ENCODE measurements at places on chromosomes 12 and 14.

DNA sequence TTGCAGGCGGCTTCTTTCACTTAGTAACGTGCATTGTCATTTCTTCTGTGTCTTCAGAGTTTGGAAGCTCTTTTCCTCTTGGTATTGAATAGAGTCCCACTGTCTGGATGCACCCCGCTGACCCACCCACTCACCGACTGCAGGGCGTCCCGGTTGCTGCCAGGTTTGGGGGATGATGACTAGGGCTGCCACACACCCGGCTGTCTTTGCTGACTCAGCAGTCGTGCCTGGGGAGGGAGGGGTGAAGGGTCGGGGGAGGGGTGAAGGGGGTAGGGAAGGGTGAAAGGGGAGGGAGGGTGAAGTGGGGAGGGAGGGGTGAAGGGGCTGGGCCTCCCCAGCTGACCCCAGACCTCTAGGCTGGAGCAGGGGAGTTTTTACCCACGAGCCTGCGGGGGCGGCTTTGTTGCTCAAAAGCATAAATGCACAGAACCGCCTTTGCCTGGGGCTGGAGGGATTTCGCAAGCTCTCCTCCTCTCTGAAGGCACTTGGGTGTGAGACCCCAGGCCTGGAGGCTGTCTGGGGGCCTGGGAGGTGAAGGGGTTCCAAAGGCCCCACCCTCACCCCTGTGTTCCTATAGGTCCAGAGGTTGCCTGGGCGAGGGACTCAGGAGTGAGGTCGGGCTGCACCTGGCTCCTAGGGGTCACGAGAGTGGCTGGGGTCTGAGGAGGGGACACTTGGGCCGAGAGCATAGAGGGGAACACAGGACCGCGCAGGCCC is 31.3 kb upstream of the ULK1 start:
- DNase-seq = no peak

- no peak for DNase-seq
Observed at GRCh38 chr12:70652451-70652850, 15.2 kb upstream of the PTPRB start.

- DNase-seq = no peak
Observed at GRCh38 chr12:4052691-4053090, 179.5 kb upstream of the PARP11 start.

DNA sequence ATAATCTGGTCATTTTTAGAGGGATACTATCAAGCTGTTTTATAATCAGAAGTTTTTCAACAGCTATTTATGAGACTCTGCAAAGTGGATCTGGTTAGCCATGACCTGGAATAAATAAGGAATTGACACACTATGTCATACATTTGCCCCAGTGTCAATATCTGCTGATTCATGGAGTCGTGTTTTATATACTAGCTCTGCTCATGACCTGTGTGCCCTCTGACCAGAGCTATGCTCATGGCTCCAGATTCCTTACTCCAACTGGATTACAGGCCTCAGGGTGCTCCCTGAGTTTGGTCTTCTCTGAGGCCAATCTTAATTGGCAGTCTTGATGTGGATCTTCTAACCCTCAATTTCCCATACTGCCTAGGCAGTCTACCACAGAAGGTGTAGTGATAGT is 141.1 kb downstream of the FOXA1 start:
- DNase-seq = no peak

GRCh38 chr14:28975084-28975483 is 208.5 kb downstream of the FOXG1 start:
- no peak for DNase-seq

DNA sequence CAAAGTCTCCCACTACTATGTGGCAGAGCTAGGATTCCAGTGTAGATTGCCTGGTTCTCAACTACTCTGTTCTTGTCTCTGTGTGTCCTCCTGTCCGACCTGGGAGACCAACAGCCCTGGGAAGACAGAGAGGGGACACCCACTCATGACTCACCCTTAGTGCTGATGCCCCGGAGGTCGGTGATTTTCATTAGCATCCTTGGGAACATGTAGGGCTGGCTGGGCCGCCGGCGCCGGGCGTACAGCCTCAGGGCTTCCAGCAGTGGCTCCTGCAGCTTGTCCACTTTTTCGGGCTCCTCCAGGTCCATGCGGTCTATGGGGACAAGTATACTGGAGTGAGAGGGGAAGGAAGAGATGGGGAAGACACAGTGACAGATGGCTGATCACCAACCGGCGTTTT is 5.9 kb upstream of the ITGB7 start:
- DNase-seq = no peak

GRCh38 chr12:122886851-122887818 is 8.8 kb downstream of the VPS37B start:
- DNase-seq = no peak

DNA sequence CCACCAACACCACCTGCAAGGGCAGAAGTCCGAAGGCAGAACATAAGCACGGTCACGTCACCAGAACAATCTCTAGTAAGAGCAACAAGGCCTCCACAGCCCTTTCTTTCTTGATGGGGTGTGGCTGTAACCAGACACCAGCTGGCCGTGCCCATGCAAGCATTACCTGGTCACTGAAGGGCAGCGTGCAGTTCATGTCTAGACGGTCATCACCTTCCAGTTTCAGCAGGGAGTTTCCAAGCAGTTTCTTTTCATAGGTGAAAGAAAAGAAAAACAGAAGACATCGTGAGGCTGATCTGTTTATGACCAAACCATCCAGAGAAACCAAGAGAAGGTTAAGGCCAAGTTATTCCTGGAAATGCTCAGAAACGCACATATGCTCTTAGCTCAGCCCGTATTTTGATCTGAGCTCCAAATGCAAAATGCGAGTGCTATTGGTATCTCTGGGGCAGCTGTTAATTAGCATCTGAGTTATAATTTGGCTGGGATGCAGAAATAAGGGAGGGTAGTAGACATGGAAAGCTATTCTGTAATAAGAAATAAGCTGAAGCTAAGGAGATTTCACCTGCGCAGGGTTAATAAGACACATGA is 42.5 kb downstream of the PRKAB1 start:
- no peak for DNase-seq

- no peak for DNase-seq
Observed at GRCh38 chr12:57754411-57755193, at the start of gene MARCHF9. MARCHF9 (plus strand) TSS chr12:57755103; CDS start chr12:57755529, 426 bp downstream.

DNA sequence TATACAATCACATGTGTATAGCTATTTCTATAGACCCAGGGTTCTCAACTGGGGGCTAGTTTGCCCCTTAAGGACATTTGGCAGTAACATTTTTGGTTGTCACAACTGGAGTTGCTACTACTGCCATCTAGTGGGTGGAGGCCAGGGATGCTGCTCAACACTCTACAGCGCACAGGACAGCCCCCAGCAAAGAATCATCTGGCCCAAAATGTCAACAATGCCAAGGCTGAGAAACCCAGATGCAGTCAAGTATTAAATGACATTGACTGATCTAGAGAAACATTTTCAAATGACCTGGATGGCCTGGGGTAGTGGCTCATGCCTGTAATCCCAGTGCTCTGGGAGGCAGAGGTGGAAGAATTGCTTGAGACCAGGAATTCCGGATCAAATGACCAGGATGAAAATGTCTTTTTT is 5.8 kb downstream of the WSB2 start:
- no peak for DNase-seq

- DNase-seq = no peak
Observed at GRCh38 chr12:31578632-31579031, 12.3 kb downstream of the DENND5B start.

DNA sequence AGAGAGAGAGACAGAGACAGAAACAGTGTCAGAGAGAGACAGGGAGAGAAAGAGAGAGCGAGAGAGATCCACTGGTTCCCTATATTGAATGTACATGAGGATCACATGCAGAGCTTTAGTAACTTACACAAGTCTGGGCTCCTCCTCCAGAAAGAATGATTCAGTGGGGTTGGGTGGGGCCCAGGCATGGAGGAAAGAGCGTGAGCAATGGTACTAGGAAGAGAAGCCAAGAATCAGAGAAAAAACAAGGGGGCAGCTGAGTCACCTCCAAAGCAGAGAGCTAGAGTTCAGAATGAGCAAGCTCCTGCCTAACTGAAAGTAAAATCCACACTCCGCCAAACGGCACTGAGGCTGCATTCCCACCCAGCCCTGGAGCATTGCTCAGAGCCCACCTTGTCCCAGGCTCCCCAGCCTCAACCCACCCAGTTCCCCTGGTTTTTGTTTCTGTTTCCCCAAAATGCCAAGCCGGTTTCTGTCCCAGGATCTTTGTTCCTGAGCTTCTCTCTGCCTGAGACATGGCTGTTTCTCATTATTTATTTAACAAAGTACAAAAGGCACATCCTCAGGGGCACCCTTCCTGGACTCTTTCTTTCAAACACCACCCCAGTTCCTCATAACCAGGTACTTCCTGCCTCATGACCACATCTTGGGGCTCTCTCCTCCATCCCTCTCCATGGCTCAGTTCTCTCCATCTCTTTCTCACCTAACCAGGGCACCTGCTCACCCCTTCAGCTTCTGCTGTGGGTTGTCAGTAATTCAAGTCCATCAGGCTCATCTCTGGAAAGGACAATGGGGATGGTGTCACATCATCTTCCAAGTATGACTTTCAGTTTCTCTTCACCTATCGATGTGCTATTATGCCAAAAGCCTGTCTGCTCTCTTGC is 670.3 kb upstream of the TBX3 start:
- DNase-seq = peak; percentile 88

- DNase-seq = no peak
Observed at GRCh38 chr14:23183158-23183470, 346 bp downstream of the SLC7A8 start.

GRCh38 chr14:101491841-101492240 is 69.5 kb upstream of the DIO3 start:
- DNase-seq = no peak

DNA sequence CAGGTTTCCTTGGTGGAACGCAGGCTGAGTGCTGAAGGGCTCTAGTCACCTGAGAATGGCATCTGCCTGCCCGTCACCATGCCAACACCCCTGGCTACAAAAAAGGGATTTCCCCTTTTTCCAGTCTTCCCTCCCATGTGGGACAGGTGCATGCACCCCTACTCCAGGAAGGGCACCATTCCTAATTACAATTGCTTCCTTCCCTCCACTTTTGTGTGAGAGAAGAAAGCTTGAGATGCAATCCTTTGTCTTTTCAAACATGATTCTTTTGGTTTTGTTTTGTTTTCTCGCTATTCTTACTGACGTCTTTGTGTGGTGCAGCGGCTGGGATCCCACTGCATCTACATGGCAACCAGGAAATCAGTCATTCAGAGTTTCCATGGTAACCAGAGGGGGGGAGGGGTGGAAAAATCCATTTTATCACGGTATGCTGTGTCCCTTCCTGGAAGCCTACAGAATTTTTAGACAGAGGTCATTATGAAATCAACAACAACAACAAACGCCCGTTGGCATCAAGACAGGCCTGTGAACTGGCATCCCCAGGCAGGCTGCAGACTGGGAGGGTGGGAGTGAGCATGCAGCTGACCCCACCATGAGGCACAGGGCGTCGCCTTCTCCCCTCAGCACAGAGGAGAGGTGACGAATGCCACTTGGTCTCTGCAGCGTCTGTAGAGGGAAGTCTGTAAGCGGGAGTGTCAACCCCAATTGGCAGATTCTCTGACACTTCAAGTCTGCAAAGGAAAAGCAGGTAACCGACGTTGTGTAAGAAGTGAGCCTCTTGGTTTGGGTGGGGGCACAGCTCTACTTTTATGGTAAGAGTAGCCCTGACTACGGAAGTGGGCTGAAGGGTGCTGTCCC is 13.6 kb upstream of the GNG2 start:
- no peak for DNase-seq

DNA sequence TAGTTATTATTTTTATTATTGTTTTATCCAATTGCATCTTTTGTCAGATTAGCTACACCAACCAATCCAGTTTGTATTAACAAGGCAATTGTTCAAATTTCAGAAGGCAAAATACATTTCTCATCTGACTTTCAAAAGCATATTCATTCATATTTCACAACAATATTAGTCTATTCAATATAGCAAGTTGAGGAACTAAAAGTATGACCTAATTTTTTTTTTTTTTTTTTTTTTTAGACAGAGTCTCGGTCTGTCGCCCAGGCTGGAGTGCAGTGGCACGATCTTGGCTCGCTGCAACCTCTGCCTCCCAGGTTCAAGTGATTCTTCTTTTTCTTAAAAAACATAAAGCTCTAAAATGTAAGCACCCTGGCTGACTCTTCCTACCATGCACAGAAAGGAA is 17.3 kb downstream of the COX14 start:
- no peak for DNase-seq

DNA sequence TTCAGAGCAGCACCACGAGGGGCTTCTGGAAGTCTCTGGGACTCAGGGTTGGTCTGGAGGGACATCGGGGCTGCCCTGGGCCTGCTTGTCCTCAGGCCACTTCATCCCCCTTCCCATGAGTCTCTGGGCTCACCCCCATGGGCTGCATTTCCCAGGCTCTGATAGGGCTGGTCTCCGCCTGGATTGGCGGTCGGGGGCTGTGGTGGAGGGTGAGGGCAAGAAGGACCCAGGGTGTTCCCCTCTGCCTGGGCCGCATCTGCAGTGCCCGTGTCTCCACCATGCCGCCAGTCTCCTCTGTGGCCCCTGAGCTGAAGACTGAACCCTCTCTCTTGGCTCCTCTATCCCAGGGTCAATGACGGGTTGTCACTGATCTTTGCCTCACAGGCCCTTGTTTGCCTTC is 242.1 kb downstream of the ADGRD1 start:
- no peak for DNase-seq

- no peak for DNase-seq
Observed at GRCh38 chr12:10645910-10646309, 27.9 kb downstream of the STYK1 start.

GRCh38 chr14:105481886-105482457 is 4.7 kb upstream of the CRIP1 start:
- peak; percentile 89 for DNase-seq

DNA sequence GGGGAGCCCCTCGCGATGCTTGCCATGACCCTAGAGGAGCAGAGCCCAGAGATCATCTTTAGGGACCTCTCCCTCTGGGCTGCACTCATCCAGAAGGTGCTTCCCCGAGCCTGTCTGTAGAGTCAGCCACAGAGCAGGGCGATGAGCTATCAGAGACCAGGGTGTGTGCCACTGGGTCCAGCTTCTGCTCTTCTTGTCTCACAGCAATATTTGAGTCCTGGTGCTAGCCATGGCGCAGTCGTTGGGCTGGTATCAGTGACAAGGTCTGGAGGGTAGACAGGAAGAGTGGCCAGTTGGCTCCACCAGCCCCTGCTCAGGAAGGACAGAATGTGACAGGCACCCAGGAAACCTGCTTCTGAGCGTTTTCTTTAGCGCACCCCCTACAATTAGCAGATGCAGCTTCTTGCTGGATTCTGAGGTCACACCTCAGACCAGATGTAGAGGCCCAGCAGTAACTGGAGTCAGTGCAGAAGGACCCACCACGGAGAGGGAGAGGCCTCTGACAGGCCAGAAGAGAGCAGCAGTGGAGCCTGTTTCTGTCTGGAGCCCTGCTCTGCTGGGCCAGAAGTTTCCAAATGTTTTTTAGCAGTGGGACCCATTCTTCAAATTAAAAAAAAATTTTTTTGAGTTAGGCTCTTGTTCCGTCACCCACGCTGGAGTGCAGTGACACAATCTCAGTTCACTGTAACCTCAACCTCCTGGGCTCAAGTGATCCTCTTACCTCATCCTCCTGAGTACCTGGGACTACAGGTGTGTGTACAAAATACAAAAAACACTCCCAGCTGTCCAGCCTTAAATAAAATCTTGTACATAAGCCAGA is 23.7 kb downstream of the ANKRD9 start:
- no peak for DNase-seq

DNA sequence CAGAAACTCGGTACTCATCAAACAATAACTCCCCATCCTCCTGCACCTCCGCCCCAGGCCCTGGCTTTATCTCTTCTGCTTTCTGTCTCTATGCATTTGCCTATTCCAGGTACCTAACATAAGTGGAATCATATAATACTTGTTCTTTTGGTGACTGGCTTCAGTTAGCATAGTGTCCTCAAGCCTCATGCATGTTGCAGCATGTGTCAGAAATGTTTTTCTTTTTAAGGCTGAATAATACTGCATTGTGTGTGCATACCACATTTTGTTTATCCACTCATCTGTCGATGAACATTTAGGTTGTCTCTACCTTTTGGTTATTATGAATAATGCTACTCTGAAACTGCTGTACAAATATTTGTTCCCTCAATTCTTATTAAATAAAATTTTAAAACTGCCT is 117.1 kb downstream of the KICS2 start:
- DNase-seq = no peak

Measured in non-pigmented ciliary epithelial cell (primary cell).